ENCODE measurements at places on chromosomes 2 and 18. TPM values are rescaled to one million over a fixed set of nuclear protein-coding genes. Genes with fewer than 3 reads are reported as not detected.
A peak's percentile ranks its signal among the peaks of the same experiment; 100 is the strongest.

The CHST10 gene
- total RNA-seq = 8.3 TPM

The DTNA gene
- 9.5 TPM for total RNA-seq

The SIGLEC15 gene
- total RNA-seq = 1.1 TPM

The CHRND gene
- not detected for total RNA-seq

- peak; percentile 10 for DNase-seq
These were observed 93.0 kb upstream of the SMAD2 start for GRCh38 chr18:48023334-48024008.

DNA sequence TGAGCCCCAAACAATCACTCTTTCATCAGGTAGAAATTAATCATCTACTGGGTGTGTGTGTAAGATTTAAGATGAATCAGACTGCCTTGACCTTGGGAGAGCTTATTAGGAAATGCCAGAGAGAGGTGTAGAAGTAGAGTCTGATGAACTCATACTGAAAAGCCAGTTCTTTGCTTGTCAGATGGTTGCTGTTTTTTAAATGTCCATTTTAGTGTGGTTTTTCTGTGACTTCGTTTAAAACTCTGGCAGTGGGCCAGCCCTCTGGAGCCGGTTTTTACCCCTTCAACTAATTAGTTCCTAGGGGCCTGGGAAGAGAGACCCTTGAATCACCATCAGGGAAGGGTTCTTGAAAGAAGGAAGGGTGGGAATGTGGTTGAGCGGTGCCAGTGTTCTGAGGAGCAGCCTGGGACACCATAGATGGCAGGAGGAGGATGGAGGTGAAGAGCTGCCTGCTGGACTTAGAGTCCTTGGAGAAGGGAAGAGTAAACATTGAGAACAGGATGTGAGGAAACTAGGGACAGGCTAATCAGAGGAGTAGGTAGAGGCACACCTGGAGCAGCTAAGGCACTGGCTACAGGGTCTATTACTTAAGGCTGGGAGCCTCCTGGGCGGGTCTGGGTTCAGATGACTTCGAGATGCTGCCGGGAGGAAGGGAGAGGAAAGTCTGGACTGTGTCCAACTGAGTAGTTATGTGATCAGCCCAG lies 66.1 kb downstream of the LRRFIP1 start:
- peak; percentile 69 for DNase-seq

DNA sequence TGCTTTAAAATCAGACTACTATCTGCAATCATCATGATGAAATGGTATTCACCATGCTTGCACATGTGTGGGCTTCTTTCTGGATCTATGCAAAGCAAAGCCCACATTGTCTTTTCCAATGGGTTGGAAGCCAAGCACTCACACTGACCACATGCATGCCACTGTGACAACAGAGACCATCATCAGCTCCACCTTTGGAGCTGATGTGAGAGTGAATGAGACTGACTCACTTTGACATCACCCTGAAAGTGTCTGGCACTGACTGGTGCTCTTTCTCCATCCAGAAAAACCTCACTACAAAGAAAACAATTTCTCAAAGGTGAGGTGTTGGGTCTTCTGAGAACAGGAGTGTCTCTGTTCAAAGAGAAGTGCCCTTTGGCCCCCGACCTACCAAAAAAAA lies 4.7 kb downstream of the MYO5B start:
- no peak for DNase-seq

GRCh38 chr18:34965108-34965507 lies 76.1 kb upstream of the MAPRE2 start:
- DNase-seq = no peak

GRCh38 chr2:203763241-203763937 lies 57.0 kb downstream of the CD28 start:
- DNase-seq = no peak

DNA sequence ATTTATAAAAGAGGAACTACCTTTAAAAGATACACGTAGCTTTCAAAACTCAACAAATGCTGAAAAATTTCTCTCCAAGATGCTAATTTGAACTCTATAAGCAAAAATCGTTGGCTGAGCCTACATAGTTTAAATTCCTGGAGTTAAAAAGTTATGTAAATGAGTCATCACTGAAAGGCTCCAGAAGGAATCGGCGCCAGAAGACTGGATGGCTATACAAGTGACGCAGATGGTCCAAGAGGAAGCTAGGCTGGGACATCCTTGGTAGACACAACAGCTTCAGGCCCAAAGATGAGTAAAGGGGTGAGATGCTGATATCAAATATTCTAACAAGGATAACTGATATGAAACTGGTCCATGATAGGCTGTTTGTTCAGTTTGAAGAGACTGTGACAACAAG lies 22.8 kb upstream of the DNAH6 start:
- DNase-seq = peak; percentile 95

- DNase-seq = peak; percentile 43
These were observed 147.1 kb downstream of the SH3BP4 start for GRCh38 chr2:235098736-235099494.

DNA sequence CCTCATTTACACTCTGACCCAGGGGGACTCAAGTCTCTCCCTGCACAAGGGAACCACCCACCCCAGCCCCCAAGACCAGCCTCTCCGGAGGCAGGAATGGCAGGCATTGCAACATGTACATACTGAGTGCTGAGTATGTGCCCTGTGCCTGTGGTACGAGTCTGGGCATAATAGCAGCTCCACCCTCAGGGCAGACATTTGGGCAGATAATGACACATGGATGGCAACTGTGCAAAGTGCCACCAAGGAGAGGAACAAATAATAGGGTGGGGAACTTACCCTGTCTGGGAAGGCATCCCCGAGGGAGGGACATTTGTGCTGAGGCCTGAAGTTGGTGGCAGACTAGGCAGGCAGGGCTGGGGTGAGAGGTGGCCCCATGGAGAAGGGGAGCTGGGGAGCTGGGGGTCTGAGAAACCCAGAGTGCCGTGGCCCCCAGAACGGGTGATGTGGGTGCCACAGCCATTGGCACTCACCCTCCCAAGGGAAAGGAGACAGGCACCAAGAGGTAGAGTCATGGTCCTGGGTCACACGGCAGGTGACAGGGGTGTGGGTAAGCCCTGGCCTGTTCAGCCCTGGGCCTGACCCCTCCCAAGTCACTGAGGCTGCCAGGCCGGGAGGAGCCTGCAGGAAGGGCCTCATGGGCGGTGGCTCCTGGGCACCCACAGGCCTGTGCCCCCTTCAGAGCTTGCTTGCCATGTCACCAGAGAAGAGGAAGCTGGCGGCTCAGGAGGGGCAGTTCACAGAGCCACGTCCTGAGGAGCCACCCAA lies 15.7 kb upstream of the GPR17 start:
- no peak for DNase-seq

DNA sequence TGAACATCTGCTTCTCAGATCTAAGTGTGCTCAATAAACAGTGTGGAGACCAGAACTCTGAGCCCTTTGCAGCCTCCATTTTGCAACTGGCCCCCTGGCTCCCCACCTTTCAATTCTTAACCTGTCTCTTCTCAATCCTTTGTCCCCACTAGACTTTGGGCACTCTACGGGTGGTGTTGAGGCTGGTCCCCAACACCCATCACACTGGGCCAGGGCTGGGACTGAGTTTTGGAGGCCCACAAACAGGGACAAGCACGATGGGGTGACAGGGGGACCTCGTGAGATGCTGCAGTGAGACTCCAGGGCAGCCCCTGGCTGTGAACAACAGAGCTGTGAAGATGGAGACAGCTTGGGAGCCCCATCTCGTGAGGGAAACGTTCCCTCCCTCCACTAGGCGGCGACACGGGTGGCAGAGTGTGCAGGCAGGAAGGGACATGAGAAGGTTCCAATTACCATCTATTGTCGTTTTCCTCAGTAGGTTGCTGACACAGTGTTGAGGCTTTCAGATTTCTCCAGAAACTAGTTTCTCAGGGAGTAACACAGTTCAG lies 1.2 kb downstream of the ANKMY1 start:
- peak; percentile 37 for DNase-seq

- peak; percentile 48 for DNase-seq
These were observed 146.5 kb upstream of the MMADHC start for GRCh38 chr2:149733936-149734685.

DNA sequence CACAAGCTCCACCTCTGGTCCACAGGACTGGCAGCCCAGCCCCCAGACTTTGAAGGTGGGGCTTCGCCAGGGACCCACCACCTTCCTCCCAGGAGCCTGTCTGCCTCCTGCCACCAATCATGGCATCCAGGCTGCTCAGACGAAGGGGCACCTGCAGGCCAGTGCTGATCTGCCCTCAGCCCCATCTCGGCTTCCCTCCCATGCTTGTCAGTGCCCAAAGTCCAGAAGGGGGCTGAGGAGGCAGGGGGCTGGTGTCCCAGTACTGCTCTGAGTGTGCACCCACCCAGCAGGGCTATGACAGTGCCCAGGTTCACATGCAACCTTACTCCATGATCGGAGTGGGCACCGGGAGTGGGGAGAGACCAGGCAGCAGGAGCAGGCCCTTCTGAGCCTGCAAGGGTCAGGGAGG lies 25.3 kb upstream of the RUFY4 start:
- no peak for DNase-seq

DNA sequence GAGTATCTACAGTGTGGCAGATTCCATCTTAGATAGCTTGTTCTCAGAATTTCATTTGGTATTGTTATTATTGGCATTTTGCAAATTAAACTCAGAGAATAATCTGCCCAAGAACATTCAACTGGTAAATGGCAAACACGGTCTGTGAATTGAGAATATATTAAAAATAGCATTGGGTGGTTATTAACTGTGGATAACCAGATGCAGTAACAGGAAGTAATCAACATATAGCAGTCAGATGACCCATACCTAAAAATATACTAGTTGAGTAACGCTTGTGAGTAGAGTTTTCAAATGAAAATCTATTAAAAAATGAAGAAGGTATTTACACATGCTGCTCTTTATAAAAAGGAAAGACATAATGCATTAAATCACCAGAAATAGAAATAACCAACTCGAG lies 129.5 kb downstream of the ZNF804A start:
- no peak for DNase-seq

GRCh38 chr2:66604326-66604725 lies 169.4 kb downstream of the MEIS1 start:
- no peak for DNase-seq

GRCh38 chr2:39000552-39000951 lies 110.9 kb downstream of the ARHGEF33 start:
- no peak for DNase-seq

- DNase-seq = no peak
These were observed 11.1 kb upstream of the HNRNPLL start for GRCh38 chr2:38613849-38614213.

- DNase-seq = peak; percentile 59
These were observed 136.9 kb downstream of the COPS8 start for GRCh38 chr2:237222601-237223041.

- DNase-seq = no peak
These were observed 64.8 kb downstream of the ARHGAP25 start for GRCh38 chr2:68799140-68800026.
